ENCODE measurements at places on chromosomes 3 and 15.

- DNase-seq = no peak
Observed at GRCh38 chr3:83953417-83954089, 1005.2 kb upstream of the CADM2 start.

DNA sequence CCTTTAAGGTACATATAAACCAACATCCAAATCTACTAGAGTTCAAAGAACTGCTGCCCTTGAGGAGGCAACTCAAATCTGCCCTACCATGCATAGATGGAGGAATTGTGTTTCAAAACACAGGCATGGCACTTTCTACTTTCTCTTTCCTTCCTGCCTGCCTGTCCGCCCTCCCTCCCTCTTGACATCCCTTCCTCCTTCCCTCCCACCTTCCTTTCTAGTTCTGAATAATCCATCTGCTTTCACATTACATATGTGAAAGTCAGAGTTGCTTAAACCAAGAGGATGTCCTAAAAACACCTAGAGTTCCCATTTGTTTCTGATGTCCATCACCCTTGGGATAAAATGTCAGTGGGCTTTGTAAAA lies 537.6 kb downstream of the FOXP1 start:
- DNase-seq = no peak

DNA sequence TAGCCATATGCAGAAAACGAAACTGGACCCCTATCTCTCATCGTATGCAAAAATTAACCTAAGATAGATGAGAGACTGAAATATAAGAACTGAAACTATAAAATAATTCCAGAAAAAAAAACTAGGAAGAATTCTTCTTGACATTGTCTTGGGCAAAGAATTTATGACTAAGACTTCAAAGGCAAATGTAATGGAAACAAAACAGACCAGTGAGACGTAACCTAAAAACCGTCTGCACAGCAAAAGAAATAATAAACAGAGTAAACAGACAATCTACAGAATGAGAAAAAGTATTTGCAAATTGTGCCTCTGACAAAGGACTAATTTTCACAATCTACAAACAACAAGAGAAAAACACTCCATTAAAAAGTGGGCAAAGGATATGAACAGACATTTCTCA lies 92.3 kb downstream of the FAM227B start:
- DNase-seq = no peak

DNA sequence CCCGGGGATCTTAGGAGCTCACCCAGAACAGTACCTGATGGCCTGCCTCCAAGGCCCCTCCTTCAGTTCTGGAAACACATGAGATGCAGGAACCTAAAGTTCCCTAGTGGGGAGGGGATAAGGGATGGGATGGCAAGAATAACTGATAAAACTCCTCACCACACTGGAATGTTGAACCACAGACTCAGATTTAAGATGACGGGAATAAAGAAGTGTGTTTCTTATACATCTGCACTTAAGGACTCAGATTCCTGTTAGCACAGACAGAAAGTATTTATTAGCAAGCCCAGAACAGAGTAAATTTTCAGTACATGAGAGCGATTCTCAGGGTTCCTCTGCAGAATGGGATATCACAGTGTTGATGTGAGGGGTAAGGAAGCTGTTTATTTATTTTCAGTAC lies 245.2 kb downstream of the TLE3 start:
- no peak for DNase-seq

DNA sequence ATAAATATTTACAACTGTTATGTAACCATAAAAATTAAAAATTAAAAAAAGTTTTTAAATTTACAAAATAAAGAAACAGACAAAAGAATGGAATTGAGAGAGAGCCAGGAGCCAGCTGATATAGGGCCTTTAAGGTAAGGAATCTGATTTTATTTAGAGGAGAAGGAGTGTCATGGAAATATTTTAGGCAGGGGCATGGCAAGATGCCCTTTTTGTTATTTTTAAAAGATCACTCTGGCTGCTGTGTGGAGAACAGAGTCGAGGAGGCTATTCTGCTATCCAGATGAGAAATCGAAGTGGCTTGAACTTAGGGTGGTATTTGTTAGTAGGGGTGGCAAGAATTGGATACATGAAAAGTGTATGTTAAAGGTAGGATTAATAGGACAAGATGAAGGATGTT lies 9.1 kb upstream of the ADAMTS9 start:
- DNase-seq = no peak

- no peak for DNase-seq
Observed at GRCh38 chr3:98731720-98732285, 31.3 kb upstream of the ST3GAL6 start.

DNA sequence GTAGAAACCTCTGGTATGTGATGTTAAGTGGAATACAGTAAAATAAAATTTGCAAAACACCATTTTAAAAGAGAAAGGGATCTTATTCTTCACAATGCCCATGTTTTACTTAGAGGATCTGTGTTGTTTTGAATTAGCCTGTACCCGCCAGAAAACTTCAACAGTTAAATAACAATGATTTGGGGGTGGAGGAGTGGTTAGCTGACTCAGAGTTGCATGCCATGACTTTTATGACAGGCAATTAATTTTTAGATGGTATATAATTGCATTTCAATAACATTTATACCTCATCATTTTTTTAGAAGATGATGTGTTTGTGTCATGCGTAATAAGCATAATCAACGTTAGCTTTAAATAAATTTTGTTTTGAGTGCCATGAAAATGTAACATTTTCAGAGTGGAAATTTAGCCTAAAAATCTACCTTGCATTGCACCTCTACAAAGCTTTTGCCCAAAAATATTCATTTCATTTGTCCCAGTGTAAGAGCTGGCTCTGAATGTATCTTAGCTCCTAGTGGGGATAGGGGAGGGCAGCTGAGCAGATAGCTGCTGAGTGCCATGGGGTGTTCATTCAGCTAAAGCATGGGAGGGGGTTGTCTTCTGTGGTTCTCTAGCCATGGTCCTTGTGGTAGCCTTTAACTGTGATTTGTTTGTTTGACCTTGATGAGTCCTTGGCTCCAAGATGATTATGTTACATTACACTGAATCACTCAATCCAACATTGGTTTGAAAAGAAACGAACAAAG lies 379.8 kb downstream of the LPP start:
- DNase-seq = no peak

- DNase-seq = no peak
Observed at GRCh38 chr15:83571820-83572707, 81.9 kb upstream of the ADAMTSL3 start.

- no peak for DNase-seq
Observed at GRCh38 chr15:71341811-71342550, 226.7 kb downstream of the THSD4 start.

DNA sequence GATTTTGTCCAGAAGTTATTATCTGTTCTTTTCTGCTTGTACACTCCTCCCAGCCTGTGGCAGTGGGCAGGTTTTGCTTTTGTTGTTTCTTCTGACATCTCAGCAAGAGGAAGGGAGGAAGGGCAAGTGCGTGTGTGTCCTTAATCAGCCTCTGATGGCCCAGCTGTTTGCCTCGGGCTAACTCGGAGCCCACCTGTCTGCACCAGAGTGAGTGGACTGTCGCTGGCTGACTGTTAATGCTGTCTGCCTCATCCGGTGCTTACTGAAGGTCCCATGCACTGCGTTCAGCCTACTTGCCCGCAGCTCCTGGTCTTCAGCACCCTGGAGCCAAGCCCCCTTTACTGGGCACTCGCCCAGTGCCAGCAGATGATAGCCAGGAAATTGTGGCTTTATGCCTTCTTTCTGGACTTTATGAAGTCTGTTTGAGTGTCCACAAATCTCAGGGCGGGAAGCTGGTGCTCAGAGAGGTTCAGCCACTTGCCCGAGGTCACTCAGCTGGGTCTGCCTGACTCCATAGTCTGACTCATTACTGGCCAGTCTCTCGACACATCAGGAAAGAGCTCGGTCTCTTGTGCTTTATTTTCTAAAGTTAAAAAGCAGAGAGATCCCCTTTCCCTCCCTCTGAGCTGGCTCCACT lies 89.5 kb downstream of the CHRNA7 start:
- DNase-seq = no peak

DNA sequence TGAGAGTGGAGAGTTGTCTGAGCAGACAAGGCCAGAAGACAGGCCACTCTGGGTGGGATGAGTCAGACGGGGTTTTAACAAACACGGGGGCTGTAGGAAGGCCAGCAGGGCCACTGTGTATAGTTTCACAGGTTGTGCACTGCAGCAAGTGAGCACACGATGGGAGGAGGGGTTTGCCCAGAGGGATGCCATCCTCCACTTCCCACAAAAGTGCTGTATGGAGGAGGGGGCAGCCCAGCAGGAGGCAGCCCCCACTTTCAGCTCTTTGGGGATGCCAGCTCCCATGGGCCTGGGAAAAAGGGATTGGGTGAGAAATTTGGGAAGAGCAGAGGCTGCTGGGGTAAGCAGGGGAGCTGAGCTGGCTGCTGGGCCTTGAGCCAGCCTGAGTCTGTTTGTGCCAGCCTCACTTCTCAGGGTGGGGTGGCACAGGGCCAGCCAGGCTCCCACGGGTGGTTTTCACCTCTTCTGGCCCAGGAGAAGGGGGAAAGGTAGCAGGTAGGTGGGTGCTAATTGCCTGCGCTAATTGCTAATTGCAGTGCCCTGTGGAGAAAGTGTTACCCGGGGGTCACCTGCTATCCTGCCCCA lies 6.7 kb downstream of the ZBTB47 start:
- no peak for DNase-seq

GRCh38 chr3:52140000-52140399 lies 14.2 kb downstream of the POC1A start:
- DNase-seq = no peak

DNA sequence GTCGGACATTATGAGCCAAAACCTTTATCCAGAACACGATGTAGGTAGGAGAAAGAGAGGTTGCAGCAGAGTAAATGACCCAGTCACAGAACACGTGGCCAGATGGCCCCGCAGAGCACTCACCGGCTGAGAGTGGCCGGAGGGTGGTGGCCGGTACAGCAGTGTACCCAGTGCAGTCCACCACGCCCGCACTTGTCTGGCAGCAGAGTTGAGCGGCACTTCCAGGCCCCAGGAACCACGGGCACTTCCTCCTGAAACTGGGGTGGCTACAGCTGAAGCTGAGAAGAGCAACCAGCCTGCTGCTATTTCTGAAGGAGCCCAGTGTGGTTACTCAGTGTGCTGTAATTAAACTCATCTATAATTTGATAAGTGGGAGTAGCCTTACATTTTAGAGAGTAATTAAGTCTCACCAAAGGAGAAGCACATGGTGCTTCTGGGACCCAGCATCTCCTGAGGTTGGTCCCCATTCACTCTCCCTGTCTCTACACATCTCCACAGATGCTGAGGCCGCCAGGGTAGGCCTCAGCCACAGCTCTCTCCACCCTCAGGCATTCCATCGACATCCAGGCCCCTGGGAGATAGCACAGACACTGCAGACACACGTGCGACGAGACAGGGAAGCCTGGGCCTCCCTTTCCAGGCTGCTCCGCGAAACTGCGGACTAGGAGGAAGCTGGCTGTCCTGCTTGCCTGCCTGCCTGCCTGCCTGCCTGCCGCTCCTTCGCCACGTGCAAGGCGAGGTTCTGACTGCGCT lies 49.8 kb downstream of the BDH1 start:
- DNase-seq = no peak

DNA sequence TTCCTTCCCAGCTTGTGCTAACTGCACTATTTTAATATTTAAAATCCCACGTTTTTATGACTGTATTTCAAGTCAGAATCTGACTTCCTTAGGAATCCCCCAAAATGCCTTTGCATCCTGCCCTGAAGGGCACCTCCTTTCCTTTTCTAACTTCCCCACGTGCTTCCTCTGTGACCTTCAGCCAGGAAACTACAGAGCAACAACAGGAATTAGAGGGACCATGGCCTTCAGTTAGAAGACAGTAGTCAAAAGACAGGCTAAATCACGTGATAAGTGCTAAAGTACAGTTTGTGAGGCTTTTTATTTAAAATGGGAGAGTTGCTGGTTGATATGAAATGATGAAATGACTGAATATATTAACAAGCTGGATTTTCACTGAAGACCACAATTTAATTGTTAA lies 11.8 kb upstream of the ABHD10 start:
- no peak for DNase-seq

DNA sequence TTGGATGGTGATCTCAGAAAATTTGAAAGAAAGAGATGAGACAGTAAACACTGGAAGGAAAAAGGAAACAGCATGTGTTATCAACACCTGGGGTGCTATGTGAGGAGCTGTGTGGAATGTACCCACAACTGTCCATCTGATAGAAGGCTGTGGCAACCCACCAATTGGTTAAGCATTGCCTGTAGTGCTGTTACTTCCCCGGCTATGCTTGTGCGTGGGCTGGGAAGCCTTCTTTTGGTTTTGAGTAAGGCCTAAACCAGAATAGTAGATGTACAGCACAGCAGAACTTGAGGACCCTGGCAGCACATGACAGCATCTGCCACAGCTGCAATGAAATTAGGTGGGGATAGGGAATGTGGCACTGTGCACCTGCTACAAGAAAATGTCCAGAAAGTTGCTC lies 184.5 kb downstream of the FHIT start:
- DNase-seq = no peak

DNA sequence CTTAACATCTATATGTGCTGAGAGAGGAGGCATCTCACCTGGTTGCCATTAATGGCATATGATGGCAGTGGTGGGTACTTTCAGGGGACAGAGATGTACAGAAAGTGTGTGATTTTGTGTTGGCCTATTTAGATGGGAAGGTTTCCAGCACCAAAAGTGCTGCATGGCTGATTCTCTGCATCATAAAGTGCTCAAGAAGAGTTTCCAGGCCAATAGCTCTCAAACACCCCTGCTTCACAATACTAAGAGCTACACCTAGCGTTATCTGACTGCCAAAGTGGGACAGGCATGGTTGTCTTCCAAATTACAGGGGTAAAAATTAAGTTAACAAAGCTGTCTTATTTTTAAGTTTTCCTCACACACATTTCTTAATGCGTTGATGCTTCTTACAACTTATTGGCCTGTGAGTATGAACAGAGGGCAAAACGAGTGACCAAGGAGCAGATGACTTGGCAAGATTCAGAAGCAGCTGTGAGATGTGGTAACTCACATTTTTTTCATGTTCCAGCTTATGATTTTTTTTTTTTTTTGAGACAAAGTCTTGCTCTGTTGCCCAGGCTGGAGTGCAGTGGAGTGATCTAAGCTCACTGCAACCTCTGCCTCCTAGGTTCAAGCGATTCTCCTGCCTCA lies 41.4 kb upstream of the VEPH1 start:
- no peak for DNase-seq

- no peak for DNase-seq
Observed at GRCh38 chr15:63360170-63360569, 21.5 kb downstream of the CA12 start.

GRCh38 chr3:43539321-43539720 lies 82.5 kb downstream of the ANO10 start:
- no peak for DNase-seq

DNA sequence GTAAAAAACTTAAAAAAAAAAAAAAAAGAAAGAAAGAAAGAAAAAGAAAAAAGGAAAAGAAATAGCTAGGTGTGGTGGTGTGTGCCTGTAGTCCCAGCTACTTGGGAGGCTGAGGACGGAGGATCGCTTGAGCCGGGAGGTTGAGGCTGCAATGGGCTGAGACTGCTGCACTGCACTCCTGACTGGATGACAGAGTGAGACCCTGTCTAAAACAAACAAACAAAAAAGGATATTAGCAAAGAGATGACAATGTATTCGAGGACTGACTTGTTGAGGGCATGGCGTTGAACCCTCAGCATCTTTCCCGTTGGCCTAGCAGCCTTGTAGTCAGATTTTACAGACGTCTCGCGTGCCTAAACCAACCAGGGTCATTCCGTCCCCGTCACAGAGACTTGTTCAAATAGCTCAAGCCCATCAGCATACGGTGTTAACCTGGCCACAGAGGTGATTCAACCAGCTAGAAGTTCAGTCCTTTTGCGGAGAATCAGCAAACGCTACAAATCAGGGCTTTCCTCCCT lies 528 bp upstream of the NIT2 start:
- DNase-seq = no peak

GRCh38 chr3:24704496-24704895 lies 209.8 kb upstream of the THRB start:
- DNase-seq = no peak
